ENCODE measurements at places on chromosomes 1 and 21.

DNA sequence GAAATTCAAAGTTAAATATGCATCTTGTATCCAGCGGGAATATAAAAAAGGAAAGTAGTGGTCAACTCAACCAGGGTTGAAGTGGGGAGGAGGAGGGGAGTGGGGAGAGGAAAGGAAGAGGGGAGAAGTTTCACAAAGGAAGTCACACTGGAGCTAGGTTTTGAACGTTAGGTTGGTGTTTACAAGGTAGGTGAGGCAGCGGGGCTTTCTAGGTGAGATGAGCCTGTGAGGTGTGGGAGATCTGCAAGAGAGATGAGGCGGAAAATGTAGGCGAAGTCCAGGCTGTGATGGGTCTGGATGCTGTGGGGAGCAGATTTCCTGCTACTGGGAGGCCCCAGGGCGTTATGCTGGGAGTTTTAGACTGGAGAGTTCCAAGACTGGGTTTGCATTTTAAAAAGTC lies 36.1 kb upstream of the IL20 start:
- H3K4me1 ChIP-seq = peaks cover 39% of the 10 kb centered on the region
- H3K4me3 ChIP-seq = no peak overlapping the region
- no peaks in the 10 kb centered on the region for H3K27me3 ChIP-seq
- no peak for DNase-seq
- peak overlapping the region; percentile 48 for H3K27ac ChIP-seq

DNA sequence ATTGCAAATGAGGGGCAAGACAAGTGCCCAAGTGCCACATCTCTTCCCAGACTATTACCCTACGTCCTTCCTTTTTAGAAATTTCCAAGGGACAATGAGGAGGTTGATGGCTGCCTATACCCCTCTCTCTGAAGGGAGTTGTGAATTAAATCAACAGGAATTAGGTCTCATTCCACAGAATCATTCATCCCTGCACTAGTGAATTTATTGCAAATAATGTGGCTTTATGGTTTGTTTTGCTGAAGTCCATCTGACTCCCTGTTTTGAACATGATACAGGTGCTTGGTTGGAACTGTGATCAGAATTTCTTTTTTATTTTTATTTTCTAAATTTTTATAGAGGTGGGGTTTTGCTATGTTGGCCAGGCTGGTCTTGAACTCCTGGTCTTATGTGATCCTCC lies 34.3 kb upstream of the THEM4 start:
- H3K27ac ChIP-seq = no peak overlapping the region
- no peak for DNase-seq
- no peaks in the 10 kb centered on the region for H3K36me3 ChIP-seq
- no peak overlapping the region for H3K4me3 ChIP-seq
- H3K27me3 ChIP-seq = peaks cover 2% of the 10 kb centered on the region
- peaks cover 67% of the 10 kb centered on the region for H3K4me1 ChIP-seq

DNA sequence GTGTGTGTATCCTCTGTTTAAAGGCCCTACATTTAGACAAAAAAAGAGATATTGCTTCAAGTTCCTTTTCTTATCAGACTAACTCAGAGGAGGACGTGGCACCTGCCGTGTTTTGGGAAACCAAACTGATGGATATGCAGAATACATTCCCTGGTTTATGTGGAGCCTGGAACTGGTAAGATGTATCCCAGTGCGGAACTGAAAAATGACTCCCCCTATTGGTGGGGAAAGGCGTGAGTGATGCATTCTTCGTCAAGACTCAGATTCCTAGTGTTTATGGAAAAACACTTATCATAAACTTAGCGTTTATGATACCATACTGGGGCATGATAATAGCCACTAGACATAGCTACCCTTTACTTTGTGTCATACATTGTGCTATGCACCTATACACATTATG lies 154.2 kb downstream of the ZNF326 start:
- H3K4me3 ChIP-seq = no peak overlapping the region
- H3K36me3 ChIP-seq = peaks cover 2% of the 10 kb centered on the region
- DNase-seq = no peak
- no peaks in the 10 kb centered on the region for H3K4me1 ChIP-seq
- H3K27ac ChIP-seq = no peak overlapping the region
- no peaks in the 10 kb centered on the region for H3K27me3 ChIP-seq

- no peaks in the 10 kb centered on the region for H3K4me1 ChIP-seq
- peaks cover 7% of the 10 kb centered on the region for H3K27me3 ChIP-seq
- DNase-seq = no peak
- no peaks in the 10 kb centered on the region for H3K36me3 ChIP-seq
- H3K4me3 ChIP-seq = no peak overlapping the region
Measured at GRCh38 chr1:171160639-171161354, 24.3 kb upstream of the FMO2 start.

- no peaks in the 10 kb centered on the region for H3K27me3 ChIP-seq
- H3K27ac ChIP-seq = peak overlapping the region; percentile 44
- peak; percentile 27 for DNase-seq
- H3K36me3 ChIP-seq = no peaks in the 10 kb centered on the region
Measured at GRCh38 chr1:169491845-169492281, 6.1 kb upstream of the SLC19A2 start.

GRCh38 chr1:117758444-117759316 lies 152.8 kb downstream of the TENT5C start:
- no peak overlapping the region for H3K27ac ChIP-seq
- H3K4me1 ChIP-seq = peaks cover 6% of the 10 kb centered on the region
- peak; percentile 71 for DNase-seq
- H3K4me3 ChIP-seq = peak overlapping the region; percentile 54
- H3K36me3 ChIP-seq = no peaks in the 10 kb centered on the region

DNA sequence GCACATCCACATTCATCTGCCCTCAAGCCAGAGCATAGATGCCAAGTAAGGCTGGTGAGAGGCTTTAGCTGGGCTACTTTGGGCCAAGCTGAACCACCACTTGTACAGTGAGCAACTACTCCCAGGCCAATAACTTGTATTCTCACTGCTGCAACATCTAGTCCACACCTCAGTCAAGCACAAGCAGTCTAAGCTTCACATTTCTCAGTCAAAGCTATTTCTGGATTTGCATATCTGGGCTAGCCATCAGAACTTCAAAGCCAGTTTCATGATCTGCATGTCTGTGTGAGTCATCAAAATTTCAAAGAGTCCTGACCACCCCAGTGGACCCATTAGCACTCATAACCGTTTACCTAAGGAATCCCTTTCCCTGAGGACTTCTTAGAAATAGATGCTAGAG lies 77.7 kb upstream of the DIRAS3 start:
- no peaks in the 10 kb centered on the region for H3K4me1 ChIP-seq
- no peak overlapping the region for H3K27ac ChIP-seq
- DNase-seq = no peak
- no peak overlapping the region for H3K4me3 ChIP-seq
- no peaks in the 10 kb centered on the region for H3K27me3 ChIP-seq

Data from activated naive CD8-positive, alpha-beta T cell treated with anti-CD3 and anti-CD28 coated beads, Interleukin-2, amount 50 U/mL, for 24 hours (primary cell).